ENCODE measurements at places on chromosomes 5 and 9.

GRCh38 chr5:191036-191948 lies at the start of gene LRRC14B:
Gene LRRC14B (plus strand): TSS chr5:191495. CDS start chr5:191539, 44 bp downstream.
- DNase-seq = no peak

- no peak for DNase-seq
Observed at GRCh38 chr5:53597894-53598293, 37.5 kb downstream of the NDUFS4 start.

GRCh38 chr5:157828105-157828943 lies 30.6 kb downstream of the CLINT1 start:
- no peak for DNase-seq

GRCh38 chr9:108565651-108566378 lies 290.0 kb downstream of the ACTL7B start:
- peak; percentile 74 for DNase-seq

GRCh38 chr5:154368041-154368800 lies 77.6 kb upstream of the SAP30L start:
- peak; percentile 90 for DNase-seq

DNA sequence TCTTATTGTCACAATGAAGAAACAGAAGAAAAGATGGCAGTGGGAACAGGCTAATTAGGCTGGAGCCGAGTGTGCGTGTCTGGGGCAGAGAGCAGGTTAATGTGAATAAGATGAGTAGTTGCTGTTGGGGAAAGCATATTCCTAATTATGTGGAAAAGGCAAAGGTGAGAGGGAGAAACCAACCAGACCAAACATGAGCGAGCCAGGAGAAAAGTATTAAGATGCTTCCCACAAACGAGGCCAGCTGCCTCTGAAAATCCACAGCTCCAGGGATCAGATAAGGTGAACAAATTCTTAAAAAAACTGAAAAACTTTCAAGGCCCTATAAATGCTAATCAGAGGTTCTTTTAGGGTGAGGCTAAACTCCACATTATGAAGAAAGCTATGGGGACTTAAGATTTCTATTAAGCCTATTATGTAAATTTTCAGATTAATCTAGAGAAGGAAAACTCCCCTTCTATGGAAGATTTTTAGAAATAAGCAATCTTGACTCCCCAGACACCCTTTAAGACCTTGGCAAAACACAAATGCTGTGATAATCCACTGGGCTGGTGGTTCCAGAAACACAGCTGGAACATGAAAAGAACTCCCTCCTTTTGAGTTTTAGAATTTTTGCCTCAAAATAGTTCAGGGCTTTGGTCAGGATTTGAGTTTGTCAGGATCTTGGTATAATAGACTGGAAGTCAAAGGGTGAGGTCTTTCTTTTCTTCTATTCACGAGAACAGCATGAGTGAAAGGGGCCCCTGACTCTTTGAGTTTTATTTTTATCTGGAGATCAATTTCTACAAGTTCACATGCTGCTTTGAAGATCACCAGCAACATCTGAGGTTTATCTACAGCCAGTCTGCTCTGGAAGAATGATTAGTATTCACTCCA lies 238.1 kb downstream of the SPOCK1 start:
- no peak for DNase-seq

- DNase-seq = no peak
Observed at GRCh38 chr5:145450286-145450885, 384.8 kb downstream of the PRELID2 start.

GRCh38 chr9:33867747-33868439 lies 50.9 kb downstream of the UBE2R2 start:
- no peak for DNase-seq

GRCh38 chr5:32231241-32231640 lies 57.1 kb upstream of the GOLPH3 start:
- DNase-seq = no peak

DNA sequence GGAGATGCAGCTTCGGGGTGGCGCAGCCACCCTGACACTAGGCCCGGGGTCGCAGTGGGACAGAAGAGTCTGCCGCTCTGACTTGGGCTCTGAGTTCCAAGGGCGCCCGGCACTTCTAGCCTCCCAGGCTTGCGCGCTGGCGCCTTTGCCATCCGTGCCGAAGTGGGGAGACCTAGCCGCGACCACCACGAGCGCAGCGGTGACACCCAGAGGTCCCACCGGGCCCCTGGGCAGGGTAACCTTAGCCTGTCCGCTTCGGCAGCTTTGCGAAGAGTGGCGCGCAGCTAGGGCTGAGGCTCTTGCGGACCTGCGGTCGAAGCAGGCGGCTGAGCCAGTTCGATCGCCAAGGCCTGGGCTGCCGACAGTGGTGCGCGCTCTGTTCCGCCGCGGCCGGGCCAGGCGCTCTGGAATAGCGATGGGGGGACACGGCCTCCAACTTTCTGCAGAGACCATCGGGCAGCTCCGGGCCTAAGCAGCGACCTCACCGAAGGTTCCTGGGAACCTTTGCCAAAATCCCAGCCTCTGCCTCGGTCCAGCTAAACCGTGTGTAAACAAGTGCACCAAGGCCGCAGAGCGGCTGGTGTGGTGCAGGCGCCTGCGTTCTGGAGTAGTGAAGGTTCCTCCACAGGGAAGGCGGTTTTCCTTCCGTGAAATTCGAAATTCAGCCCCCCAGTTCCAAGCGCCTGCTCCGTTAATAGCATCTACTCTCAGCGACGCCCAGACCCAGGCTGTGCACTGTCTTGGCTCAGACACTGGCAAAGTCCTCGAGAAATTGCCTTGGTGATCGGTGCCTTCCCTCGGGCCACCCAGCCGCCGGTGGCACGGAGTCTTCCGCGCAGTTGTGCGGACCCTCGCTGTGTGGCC lies 7.4 kb downstream of the TLX3 start:
- DNase-seq = no peak

- no peak for DNase-seq
Observed at GRCh38 chr5:61951295-61951694, 354.7 kb upstream of the KIF2A start.

GRCh38 chr9:84325347-84325973 lies 15.1 kb downstream of the SLC28A3 start:
- peak; percentile 22 for DNase-seq

DNA sequence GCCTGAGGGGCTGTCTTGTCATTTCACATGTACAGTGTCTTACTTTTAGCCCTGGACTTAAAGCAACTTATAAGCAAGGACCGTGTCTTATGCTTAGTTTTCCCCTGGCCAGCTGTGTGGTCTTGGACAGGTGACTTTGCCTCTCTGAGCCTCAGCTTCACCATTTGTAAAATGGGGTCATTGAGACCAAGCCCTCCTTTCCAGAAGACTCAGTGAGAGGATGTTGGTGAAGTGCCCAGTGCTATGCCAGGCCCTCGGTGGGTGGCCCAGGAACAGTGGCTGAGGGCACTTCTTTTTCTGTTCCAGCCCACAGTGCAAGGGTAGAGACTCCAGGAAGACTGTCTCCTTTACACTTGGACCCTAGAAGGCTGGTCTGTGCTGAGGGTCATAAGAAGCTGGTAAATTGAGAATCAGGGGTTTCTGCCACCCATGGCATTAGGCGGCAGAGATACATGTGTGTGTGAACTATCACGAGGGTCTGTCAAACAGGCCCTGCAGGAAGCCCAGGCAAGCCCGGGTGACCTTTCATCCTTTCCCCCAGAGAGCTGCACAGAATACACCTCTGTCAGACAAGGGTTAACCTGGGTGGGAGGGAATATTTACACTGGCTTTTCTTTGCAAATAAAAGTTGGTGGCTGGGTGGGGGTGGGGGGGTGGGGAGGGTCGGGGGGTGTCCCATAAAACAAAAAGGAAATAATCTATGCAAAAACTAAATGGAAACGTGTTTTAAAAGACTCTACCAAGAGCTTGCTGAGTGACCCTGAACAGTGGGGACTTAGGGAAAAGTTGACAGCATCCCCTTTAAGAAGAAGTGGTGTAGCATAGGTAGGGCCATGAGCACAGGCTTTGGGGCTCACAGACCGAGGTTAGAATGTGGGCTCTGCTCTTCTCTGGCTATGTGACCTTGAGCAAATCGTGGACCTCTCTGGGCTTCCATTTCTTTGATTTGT lies 20.4 kb upstream of the KIF12 start:
- DNase-seq = no peak

DNA sequence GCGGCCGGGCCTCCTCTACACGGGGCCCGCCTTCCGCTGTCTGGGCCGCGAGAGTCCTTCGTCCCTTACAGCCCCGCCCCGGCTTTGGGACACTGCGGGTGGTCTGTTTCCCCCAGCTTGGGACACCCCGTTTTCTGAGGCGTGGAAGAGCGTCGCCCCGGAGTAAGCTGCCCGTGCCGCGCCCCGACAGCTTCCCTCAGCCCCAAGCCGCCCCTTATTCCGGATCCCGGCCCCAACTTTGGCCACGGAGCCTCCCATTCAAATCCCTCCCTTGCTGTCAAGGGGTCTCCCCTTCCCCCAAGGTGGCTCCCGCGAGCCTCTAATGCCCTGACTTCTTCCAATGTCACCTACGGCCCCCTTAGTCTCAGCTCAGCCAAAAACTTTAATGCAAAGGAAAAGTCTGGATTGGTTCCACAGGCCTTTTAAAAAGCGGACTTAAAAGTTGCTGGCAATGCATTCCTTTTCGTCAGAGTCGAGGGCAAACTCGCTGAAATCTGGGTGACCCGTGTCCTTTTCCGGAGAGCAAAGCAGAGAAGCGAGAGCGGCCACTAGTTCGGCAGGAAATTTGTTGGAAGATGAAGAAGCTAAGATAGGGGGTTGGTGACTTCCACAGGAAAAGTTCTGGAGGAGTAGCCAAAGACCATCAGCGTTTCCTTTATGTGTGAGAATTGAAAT lies 19.8 kb downstream of the EXOSC2 start:
- no peak for DNase-seq

DNA sequence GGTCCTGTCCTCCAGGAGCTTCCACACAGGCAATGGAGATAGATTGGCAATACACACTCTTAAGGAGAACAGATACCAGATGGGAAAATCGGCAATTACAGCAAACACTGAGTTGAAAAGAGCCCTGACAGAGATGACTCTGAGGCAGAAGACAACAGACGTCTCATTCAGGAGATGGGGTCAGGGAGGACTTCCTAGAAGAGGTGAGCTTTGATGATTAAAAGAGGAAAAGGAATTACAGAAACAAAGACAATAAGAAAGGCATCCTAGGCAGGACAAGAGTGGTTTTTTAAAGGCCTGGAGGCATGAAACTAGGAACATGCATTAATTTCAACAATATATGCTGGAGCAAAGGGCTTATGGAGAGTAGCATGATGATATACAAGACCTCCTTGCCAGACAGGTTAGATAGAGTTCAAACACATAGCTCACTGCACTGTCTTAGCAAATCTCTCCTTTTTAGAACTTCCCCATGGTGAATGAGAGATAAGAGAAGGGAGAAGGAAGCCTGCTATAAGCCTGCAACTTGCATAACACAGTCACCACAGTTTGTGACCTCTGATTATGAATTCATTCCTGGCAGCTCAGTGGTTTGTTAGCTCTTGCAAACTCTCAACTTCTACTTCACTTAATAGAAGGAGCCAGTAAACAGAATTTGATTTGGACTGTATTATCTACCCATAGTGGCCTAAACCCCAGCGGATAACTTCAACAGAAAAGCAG lies 48.5 kb downstream of the SIL1 start:
- no peak for DNase-seq

GRCh38 chr5:177256296-177256695 lies 47.2 kb downstream of the RAB24 start:
- DNase-seq = no peak

DNA sequence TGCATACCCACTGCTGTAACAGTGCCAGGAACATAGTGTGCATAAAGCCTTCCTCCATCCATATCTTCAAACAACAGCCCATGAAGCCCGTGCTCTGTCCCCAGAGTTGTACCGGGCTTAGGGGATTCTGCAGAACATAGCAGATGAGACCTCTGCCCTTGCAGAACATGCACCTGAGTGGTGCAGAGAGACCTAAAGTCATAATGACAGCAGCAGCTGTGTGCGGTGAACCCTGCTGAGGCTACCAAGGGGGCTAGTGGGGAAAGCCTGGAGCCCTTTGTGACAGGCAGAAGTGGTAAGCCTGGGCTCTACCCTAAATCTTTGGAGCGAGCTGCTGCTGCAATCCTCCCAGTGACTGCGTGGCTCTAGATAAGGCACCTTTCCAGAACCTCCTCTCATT lies 32.2 kb upstream of the BRD3 start:
- DNase-seq = no peak
